ENCODE measurements at places on chromosomes 3 and 15. TPM values are rescaled to one million over a fixed set of nuclear protein-coding genes. Genes with fewer than 3 reads are reported as not detected.

The SPATA12 gene
- total RNA-seq: not detected

The BFSP2 gene
- 0.44 TPM for total RNA-seq

The CYP11A1 gene
- total RNA-seq: not detected

The ACKR4 gene
- not detected for total RNA-seq

The TLR9 gene
- 0.49 TPM for total RNA-seq

The LRRC28 gene
- total RNA-seq: 20.8 TPM

The TGM4 gene
- not detected for total RNA-seq

The LEKR1 gene
- total RNA-seq: 0.59 TPM

The UBAP1L gene
- total RNA-seq: 5.2 TPM

The RHOA gene
- 425 TPM for total RNA-seq

The TMEM89 gene
- 0.34 TPM for total RNA-seq

The ASB14 gene
- not detected for total RNA-seq

The RLBP1 gene
- not detected for total RNA-seq

The SCG3 gene
- total RNA-seq: not detected

The A4GNT gene
- total RNA-seq: not detected

The RPP14 gene
- 18.0 TPM for total RNA-seq

The TNFAIP8L3 gene
- 0.17 TPM for total RNA-seq

The SLC41A3 gene
- total RNA-seq: 18.4 TPM

The XCR1 gene
- 0.05 TPM for total RNA-seq

The SLC22A13 gene
- 0.78 TPM for total RNA-seq

The FSIP1 gene
- 0.91 TPM for total RNA-seq

The CHST2 gene
- total RNA-seq: 6.0 TPM

The NAALADL2 gene
- total RNA-seq: not detected

The RHOV gene
- 0.37 TPM for total RNA-seq

The PCLAF gene
- 68.1 TPM for total RNA-seq

The FEZF2 gene
- total RNA-seq: not detected

The ZXDC gene
- 32.6 TPM for total RNA-seq

The CSPG5 gene
- total RNA-seq: 0.49 TPM

The SERPINI2 gene
- total RNA-seq: not detected

The C3orf20 gene
- total RNA-seq: 0.24 TPM

The SAXO2 gene
- 0.49 TPM for total RNA-seq

The FOXB1 gene
- 1.6 TPM for total RNA-seq

The FBXO40 gene
- not detected for total RNA-seq

The GRAMD2A gene
- 0.20 TPM for total RNA-seq

The TMEM45A gene
- total RNA-seq: 0.22 TPM

The ACAA1 gene
- total RNA-seq: 85.8 TPM

The CLDN18 gene
- not detected for total RNA-seq

The P2RY14 gene
- total RNA-seq: 17.8 TPM

The SKOR1 gene
- total RNA-seq: 0.22 TPM

The NOX5 gene
- total RNA-seq: 0.02 TPM

The CCNB2 gene
- total RNA-seq: 52.9 TPM

The ESYT3 gene
- total RNA-seq: 0.41 TPM

The FAM107A gene
- not detected for total RNA-seq
